ENCODE measurements at places on chromosomes 5 and 9.

DNA sequence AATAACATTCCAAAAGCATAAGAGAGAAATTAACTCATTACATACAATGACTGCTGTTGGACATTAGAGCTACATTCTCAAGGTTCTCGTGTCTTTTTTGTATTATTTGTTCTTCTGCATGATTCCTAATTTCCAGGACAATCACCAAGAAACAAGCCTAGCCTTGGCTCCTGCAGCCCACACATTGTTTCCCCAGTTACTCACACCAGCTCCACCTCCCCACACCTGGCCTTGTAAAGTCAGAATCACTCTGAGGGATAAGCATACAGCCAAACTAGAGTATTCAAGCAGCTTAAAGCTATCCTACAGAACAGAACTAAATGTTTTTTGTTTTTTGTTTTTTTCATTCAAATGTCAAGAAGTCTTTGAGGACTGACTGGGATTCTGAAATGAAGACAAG, 189.2 kb downstream of the HINT1 start:
- DNase-seq, result no peak

DNA sequence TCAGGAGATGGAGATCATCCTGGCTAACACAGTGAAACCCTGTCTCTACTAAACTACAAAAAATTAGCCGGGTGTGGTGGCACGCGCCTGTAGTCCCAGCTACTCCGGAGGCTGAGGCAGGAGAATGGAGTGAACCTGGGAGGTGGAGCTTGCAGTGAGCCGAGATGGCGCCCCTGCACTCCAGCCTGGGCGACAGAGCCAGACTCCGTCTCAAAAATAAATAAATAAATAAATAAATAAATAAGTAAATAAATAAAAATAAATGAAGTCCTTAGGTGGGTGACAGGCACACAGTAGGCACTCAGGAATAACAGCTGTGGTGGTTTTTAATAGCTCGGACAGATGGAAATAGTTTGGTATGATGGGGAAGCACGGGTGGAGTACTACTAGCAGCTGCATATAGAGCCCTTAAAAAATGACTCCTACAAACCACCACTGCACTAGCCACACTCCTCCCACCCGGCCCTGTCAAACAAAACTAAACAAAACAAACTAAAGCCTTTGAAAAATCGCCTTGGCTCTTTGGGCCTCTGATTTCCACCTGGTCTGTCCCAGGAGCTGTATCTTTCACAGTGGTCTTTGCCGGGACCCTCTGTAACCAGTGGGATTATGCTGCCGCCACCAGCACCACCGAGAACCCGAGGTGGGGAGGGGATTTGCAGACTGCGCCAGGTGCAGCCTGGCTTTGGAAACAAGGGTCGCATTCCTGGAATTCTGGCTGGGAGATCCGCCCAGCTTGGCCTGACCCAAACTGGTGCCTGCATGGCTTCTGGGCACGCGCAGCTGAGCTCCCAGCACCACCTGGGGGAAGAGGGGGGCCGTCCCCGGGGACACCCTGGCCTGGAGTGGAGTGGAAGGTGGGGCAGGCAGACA, 5.1 kb upstream of the WDR5 start:
- DNase-seq, result peak; percentile 31

- DNase-seq, result no peak
Observed at GRCh38 chr5:5421149-5421960, 1.1 kb upstream of the ICE1 start.

GRCh38 chr5:50726475-50727148, 60.2 kb downstream of the PARP8 start:
- DNase-seq, result no peak

GRCh38 chr9:121059998-121060636, 10.0 kb upstream of the C5 start:
- DNase-seq, result peak; percentile 84

DNA sequence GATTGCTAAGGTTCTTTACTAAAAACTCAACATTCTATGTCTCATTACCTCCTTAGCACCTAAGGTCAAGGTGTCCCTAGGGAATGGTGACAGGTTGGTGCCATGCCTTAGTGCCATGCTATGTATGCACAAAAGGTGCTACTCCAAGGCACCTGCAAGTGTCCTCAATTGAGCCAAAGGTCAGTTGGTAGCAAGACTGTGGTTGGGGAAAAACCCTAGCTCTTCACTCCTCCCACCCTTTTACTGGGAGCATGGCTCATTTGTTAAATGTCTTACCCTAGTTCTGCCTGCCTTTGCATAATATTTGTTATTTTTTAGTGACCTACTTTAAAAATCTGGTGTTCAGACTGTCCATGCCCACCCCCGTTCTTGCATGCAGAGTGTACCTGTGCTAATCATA, 17.0 kb downstream of the ACO1 start:
- no peak for DNase-seq

- DNase-seq, result peak; percentile 56
Observed at GRCh38 chr5:39015743-39016586, 58.2 kb downstream of the RICTOR start.

DNA sequence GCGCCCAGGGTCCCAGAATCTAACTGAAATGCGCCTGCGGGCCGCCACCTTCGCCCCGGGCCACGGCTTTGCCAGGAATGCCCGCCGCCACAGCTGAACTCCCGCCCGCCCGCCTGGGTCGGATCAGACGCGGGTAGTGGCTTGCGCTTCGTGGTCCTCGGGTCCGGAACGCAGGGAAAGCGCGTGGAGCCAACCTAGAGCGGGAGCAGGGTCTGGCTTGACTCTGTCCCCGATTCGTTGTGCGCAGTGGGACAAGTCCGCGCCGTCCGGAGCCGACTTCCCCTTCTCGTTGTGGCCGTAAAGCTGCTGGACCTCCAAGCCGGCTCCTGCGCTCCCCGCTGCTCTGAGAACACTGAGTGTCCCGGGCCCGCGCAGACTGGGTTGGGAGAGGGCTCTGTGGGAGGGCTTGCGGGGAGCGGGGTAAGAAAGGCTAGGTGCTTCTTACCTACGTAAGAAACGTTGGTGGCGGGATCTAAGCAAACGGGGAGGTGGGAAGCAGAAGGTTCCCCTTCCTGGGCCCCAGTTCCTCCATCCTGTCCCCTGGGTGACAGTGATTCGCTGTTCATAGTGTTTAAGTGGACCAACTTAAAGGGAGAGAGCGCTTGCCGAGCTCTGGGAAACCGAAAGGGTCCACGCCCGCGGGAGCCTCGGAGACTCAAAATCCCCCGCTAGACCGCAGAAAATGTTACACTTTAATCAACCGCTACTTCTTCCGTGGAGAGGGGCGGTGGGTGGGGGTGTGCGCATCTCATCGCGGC, 4.4 kb upstream of the FOXE1 start:
- DNase-seq, result no peak

DNA sequence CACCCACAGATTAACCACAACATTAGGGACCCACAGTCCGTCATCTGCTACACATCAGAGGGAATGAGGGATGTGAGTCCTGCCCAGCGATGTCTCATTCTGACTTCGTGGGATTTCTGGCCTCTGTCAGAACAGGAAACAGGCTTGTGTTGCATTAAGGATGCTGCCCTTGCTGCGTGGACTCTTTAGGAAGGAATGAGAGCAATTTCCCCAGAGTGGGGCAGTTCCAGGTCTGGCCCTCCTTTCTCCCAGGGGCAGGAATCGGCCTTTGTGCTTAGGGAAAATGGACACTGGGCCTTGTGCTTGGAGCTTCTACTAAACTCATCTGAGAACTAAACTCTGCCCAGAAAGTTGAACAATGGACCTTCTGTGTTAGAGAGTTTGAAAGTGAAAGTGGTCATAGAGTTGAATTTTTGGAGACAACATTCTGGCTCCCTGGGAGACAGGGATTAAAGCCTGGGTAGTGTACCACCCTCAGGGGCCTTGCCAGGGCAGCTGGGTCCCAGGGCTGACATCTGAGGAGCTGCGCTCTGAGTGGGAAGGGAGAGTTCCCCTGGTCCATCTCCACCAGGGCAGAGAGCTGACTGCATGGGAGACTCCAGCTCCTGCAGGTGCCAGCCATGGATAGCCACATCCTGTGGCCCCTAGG, 37.8 kb upstream of the S1PR3 start:
- DNase-seq, result peak; percentile 63

DNA sequence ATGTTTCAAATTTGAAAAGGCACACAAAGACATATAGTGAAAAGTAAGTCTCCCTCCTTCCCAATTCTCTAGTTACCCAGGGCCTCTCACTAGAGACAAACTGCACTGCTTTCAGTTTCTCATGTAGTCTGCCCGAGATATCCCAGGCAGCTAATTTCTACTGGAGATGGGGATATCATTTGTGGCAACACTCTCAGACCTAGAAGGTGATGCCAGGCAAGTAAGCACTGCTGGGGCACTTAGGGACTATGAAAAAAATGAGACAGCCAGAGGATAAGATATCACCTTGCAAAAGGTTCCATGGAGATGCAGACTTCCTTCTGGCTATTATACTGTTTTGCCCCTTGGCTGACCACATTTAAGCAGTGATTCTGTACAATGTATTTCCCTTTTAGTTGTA, 12.6 kb downstream of the SIL1 start:
- no peak for DNase-seq

All from cardiac fibroblast (primary cell).